ENCODE measurements at places on chromosomes 16 and 17.

GRCh38 chr16:83513008-83513755 lies 294.6 kb upstream of the HSBP1 start:
- ATAC-seq = no peak

GRCh38 chr17:36514856-36515255 lies 19.8 kb downstream of the MYO19 start:
- no peak for ATAC-seq

GRCh38 chr17:79124513-79125209 lies 50.0 kb downstream of the ENGASE start:
- ATAC-seq = no peak

- no peak for ATAC-seq
Observed at GRCh38 chr17:73091410-73091769, 1.1 kb downstream of the SLC39A11 start.
